ENCODE measurements at places on chromosomes 16 and 17.

DNA sequence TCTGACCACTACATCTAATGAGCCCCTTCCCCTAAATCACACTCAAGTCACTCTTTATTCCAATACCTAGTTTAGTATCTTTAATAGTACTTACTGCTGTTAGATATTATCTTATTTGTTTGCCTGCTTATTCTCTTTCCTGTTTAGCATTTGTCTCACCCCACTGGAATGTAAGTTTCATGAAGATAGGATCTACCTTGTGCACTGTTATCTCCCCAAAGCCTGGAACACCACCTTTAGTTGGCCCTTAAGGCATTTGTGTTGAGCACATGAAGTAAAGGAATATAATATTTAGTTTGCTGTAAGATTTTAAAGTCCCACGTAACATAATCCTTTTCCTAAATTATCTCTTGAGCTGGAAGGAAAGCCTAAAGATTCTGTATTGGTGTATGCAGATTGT, 50.2 kb downstream of the VPS35L start:
- DNase-seq = no peak

GRCh38 chr16:85640254-85640558, 27.1 kb downstream of the GSE1 start:
- DNase-seq = no peak

DNA sequence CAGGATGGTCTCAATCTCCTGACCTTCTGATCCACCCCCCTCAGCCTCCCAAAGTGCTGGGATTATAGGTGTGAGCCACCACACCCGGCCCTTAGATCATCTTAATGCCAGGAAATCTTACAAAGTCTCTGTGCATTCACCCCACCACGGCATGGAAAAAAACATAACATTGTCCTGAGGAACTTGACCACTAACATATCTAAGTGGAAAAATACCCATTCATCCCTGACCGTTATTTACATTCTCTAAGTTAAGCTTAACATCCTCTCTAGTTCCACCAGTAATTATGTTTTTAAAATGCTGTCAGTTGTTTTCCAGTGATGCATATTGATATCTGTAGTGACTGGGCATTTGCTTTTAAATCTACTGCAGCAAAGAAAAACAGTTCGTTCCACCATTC, 3.4 kb upstream of the HID1 start:
- DNase-seq = no peak

DNA sequence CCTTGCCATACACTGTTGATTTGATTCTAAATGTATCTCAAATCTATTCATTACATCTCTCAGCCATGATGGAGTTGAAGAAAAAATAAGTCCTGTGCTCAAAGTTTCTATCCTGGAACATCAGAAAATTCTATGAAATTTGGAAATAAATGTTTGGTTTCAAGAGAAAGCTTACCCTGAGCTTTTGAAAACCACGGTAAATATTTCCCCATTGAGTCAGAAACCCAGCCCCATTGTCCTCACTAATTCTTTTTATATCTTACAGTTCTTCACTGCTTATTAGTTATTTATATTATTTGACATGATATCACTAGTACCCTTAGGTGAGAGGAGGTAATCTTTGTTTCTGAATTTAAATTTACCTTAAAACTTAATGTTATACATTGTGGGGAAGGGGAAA, 128.5 kb downstream of the MRTFB start:
- no peak for DNase-seq

DNA sequence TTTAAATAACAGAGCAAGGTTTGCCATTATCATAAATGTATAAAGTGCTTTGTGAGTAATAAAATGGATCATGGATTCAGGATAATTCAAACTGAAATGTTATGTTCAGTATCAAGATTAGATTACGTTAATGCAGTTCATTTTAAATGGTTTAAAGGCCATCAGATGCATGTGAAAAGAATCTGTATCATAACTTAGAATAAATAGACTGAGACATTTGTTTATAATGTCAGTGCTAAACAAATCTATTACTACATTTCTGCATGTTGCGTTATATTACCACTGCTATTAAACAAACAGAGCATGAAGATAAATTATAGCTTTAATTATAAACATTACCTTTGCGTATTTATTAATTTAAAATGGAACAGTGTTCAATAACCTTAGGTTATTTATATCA, 160.2 kb downstream of the TOX3 start:
- DNase-seq = no peak

- no peak for DNase-seq
These were observed 114.3 kb downstream of the MSI2 start for GRCh38 chr17:57370619-57371018.

DNA sequence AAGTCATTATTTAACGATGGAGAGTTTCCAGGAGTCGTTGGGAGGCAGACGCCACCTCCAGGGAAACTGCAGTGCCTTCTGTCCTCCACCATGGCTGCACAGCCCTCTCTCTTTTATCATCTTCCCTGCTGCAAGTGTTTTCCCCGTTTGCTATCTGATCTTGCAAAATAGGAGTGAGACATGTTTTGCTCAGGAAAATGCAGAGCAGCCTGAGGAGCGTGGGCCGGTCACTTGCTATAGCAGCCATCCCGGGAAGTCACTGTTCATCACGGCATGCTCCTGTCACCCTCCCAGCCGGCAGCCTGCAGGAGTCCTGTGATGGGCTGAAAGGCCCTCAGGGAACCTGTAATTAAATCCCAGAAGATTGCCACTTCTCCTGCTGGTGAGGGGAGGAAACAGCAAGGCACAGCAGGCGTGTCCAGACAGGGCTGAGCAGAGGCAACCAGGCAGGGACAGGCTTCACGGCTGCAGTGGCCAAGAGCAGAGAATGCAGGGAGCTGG, 143.1 kb downstream of the GSG1L start:
- peak; percentile 67 for DNase-seq

DNA sequence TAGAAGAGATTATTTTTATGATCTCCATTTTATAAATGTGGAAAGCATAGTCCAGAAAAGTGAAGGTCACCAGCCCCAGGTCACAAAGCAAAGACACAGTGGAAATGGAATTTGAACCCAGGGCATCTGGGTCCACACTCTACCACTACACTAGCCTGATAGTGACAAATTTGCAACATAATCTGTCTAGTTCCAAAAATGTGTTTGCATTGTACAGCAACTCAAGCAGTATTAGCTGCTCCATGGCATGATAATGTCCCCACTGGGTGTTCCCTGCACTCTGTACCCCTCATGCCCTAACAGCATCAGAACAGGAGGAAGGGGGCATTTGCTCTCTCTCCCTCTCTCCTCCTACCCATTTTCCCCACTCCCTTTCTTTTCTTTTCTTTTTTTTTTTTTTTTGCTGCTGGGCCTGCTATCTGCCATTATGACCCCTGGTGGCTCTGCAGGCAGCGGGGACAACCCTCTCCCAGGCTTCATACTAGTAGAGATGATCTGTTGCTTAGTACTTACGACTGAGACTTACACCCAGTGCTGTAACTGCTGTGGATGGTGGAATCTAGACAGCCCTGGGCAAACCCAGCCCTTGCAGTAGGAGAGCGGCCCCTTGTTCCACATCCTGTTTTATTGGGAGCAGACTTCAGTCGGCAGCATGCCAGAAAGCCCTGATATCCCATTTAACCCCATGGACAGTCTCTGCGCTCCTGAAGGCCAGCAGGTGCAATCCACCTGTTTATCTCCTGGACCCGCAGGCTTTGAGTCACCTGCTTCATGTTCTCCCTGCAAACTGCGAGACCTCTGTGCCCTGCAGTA, 306.3 kb downstream of the SOX9 start:
- DNase-seq = no peak

- no peak for DNase-seq
These were observed 20.8 kb upstream of the DNAH17 start for GRCh38 chr17:78598013-78598471.

DNA sequence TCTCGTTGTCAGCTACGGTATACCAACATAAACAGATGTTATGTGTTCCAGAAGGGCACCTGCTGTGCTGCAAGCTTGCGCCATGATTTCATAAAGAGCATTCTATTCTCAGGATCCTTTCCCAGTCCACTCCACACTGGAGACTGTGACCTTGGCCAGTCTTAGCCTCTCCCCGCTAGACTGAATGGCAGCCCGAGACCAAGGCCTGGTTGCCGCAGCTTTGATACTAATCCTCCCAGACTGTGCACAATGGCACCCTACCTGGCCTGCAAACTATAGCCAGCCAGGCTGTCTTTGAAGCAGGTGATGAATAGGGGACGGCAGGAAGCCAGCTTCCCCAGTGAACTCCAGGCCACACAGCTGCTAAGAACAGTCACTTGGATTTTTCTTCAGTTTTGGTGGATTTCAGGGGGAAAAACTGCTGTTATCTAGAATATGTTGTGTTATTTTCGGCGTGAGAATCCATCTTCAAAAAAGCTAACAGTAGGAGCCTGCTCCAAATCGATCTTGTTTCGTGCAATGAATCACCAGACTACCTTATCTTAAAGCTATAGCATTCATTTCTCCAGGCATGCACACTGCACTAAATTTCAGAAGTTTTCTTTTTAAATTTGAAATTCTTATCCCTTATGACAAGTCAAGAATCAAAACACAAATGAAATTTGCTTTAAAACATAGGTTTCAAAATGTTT, 289.0 kb downstream of the CEP112 start:
- no peak for DNase-seq

GRCh38 chr16:48834576-48834975, 224.6 kb upstream of the N4BP1 start:
- no peak for DNase-seq

GRCh38 chr17:17510456-17511292, 14.5 kb upstream of the RASD1 start:
- DNase-seq = no peak

GRCh38 chr17:61456061-61456681, 3.9 kb downstream of the TBX4 start:
- no peak for DNase-seq

- DNase-seq = no peak
These were observed 47.9 kb downstream of the UBE2G1 start for GRCh38 chr17:4318596-4318995.

Data from D721Med (cell line).